ENCODE measurements at places on chromosomes 16 and 17. TPM values are rescaled to one million over a fixed set of nuclear protein-coding genes. Genes with fewer than 3 reads are reported as not detected.

DNA sequence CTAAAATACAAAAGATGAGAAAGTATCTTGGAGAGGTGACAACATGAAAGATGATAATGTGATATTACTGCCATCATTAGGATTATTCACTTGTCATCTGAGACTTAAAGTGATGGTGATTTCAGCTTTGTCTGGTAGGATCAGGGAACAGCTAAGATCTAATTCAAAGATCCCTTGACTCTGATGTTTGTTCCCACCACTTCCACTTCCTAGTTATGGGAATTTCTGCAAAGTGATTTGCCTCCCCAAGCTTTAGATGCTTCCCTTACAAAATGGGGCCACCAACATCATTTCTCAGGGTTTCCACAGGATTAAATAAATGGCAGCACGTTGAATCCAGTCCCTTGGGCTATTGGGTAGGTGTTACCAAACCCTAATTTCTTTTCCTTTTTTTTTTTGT is 550.8 kb upstream of the CDH5 start:
- DNase-seq = no peak

DNA sequence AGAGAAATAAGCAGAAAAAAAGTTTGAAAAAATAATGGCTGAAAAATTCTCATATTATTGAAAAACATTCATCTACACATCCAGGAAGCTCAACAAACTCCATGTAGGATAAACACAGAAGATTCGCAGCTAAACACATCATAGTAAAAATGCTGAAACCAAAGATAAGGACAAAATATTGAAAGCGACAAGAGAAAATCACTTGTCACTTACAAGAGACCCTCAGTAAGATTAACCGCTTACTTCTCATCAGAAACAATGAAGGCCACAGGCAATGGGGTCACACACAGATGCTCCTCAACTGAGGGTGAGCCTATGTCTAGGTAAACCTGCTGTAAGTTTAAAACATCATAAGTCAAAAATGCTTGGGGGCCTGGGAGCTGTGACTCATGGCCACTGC is 38.1 kb upstream of the METRNL start:
- DNase-seq = no peak

- no peak for DNase-seq
These were observed 8.3 kb upstream of the NLK start for GRCh38 chr17:28033972-28034714.

DNA sequence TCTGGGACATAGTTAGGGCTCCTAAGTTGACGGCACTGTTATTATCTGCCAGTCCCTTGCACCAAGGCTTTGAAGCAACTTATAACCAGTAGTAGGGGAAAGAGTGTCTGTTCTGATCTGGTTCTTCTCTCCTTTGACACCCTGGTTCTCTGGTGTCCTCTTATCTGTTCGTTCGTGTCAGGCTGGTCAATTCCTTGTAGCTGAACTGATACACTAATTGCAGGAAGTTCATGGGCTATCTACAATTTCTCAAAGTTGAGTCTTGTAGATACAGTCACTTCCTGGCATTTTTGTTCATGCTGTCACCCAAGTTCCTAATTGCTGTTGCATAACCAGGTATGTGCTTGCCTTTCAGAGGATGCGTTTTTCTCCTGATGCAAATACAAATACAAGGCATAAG is 17.3 kb upstream of the MYO1D start:
- DNase-seq = no peak

GRCh38 chr16:51402785-51403184 is 251.7 kb upstream of the SALL1 start:
- no peak for DNase-seq

- no peak for DNase-seq
These were observed 29.7 kb downstream of the DCAKD start for GRCh38 chr17:45021607-45022287.

DNA sequence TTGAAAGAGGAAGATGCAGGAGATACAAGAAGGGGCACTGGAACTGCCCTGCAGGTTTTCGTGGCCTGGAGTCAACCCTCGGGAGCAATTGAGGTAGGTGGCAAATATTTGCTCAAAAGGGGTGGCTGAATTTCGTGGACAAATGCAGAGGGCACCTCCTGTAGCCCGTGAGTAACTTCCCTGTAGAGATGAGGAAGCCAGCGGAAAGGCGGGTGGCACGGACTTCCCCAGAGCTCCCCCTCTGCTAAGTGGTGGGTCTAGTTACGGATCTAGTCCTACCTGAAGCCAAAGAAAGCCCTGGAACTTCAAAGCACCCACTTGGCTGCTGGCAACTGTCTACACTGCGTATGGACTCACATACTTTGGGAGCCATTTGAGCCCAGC is 1.0 kb upstream of the ATP2C2 start:
- DNase-seq = no peak

GRCh38 chr17:14428648-14429029 is 127.8 kb downstream of the HS3ST3B1 start:
- no peak for DNase-seq

GRCh38 chr17:48484850-48485249 is 46.0 kb downstream of the HOXB1 start:
- no peak for DNase-seq

GRCh38 chr16:30077656-30078055 is 1.9 kb downstream of the PPP4C start:
- no peak for DNase-seq

DNA sequence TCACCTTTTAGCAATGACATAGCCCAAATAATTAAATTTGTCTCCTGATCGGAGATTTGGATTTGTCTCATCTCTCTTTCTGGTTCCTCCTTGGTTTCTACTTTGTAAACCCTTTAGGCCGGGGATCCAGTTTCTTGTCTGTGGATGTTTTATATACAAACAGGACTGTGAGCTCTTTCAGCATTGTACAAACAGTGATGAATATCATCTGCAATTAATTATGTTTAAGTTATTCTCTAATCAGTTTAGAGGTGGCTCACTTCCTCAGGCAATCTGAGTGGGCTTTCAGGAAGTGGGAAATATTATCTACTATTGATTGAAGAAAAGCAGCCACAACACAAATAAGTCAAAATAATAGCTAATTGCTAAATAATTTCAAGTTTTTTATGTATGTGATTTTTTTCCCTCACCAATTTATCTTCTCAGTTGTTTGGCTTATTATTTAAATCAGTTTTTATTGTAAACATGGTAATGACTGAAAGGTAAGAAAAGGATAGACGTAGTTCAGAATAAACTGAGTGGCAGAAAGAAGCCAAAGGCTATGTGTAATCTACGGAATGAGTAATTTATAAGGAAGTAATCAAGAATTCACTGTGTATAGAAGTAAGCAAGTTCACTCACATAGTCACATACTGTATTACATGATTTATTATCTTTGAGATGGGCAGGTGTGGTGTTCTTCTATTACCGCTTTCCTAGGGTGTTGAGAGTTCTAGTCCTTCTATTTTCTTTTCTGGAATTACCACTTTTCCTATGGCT is 3.4 kb upstream of the ABCC11 start:
- no peak for DNase-seq

DNA sequence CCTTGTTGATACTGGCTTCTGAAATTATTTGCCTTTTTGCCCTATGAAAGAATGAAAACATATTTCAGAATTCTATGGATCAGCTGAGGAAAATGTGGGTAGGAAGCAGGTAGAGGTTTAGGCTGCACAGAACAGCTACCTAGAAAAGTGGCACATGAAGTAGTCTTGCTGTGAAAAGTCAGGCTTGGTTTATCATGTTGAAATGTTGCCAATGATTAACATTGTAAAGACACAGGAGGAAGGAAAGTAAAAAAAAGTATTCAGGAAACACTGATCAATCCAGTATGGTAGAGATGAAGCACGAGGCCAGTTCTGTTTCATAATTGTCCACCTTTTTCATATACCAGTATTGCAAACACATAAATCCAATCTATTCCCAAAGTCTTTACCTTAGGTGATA is 29.9 kb downstream of the ABCA6 start:
- no peak for DNase-seq

- DNase-seq = no peak
These were observed 54.5 kb downstream of the NACA2 start for GRCh38 chr17:61536422-61536955.

DNA sequence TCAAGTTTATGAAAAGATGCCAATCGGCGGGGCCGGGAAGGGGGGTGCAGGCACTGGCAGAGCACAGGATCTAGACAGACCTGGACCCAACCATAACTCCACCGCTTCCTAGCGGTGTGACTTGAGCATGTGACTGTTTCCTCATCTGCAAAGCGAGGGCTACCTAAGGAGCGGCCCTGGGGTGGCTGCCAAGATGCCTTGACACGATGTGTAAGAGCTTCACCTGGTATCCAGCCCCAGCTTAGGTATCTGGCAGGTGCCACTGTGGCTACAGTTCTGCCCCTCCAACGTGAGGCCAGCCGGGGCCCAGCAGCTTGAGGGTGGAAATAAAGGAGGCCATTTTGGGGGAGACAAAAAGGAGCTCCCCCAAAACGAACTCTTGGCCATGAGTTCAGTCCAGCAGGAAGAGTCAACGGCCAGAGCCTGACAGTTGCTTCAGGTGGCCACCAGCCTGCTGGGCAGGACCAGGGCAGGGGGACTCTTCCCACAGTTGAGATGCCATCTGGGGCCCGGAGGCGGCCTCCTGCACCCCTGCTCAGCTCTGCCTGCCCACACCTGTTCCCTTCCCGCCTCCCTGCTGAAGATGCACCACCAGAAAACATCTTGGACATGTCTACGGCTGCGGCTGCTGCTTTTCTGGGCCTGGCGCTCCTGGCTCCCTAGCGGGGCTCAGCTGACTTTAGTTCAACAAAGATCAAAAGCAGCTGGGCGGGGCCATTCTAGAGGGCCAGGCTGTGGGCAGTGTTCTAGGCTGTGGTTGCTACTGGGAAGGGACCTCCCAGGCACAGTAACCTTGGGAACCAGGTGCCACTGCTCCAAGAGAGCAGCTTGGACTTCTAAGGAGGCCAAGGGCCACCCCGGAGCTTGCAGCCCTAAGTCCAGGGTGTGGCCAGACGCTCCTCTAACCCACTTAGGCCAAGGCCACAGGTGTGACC is 3.4 kb upstream of the MTSS2 start:
- no peak for DNase-seq

- DNase-seq = no peak
These were observed 12.1 kb downstream of the NDUFAF8 start for GRCh38 chr17:81251094-81251708.

DNA sequence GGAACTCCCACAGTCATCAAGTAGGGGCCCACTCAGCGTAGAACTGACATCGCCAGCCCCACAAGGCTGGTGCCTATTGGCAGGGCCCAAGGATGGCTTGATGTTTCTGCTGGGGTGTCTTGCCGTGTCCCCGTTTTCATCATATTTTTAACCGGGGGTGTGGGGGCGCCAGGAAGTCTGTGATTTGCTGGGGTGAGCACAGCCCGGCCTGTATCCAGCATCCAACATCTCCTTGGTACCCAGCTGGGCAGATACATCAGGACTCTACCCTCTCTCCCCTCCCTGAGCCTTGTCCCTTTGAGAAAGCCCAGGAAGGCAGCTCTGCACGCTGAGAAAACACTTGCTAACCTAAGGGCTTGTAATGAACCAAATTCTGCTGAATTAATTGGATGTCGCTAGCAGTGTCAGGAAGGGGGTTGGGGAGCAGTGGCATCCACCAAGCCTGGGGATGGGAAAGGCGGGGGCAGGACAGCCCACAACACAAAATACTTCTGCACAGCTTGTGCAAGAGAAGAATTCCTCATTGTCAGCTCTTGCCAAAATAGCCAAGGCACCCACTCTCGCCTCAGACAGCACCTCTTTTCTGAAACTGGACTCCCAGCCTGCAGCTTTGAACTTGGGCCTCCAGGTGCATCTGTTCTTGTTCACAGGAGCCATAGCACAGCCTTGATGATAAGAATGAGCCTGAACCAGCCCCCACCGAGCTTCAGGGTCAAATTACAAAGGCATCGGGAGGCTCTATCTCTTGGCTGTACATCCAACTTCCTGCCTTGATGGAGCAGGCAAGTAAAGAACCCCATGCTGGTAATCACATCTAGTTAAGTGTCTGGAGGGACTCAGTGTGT is 63.7 kb upstream of the LYRM9 start:
- no peak for DNase-seq

- DNase-seq = no peak
These were observed 11.7 kb downstream of the SOCS3 start for GRCh38 chr17:78348055-78348770.

- DNase-seq = no peak
These were observed 621.8 kb upstream of the ZFHX3 start for GRCh38 chr16:73669535-73670274.

DNA sequence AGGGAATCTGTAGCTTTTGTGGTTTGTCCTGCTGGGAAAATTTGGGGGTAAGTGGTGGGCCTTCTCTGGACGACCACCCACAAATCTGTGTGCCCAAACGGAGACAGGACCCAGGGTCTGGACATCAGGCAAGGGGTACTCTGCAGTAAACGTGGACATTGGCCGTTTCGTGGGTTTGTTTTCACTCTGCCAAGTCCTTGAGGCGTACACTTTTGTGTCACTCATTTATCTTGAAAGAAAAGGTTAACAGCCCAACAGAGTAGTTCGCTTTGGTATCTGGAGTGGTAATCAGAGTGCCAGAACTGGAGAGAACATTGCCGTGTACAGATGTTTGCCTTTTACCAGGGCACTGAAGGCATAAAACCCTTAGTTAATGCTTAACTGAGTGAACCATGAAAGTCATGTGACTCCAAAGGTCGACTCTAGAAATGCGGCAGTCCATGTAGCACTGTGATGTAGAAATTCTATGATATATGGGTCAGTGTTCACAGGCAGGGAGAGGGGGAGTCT is 15.4 kb downstream of the NAA60 start:
- DNase-seq = no peak

GRCh38 chr17:73140566-73140965 is 24.2 kb upstream of the SSTR2 start:
- no peak for DNase-seq

DNA sequence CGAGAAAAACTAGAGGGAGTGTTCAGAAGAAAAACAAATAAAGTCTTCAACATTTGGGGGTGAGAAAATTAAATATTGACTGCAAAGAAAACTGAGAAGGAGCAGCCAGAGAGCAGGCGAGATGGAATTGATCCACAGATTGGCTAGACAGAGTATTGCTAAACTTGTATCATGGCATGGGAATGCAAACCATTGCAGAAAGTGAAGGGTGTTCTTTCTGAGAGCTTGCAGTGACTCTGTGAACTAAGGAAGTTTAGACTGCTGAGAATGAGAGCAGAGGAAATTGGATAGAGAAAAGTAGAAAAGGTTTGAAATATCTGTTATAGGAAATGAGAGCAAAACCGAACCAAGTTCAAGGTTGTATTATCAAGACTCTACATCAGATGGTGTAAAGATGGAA is 191.5 kb downstream of the HS3ST3A1 start:
- DNase-seq = no peak

- DNase-seq = no peak
These were observed 126.6 kb upstream of the KCNJ16 start for GRCh38 chr17:69948406-69948805.

- DNase-seq = no peak
These were observed 49.4 kb downstream of the XPO6 start for GRCh38 chr16:28162326-28162877.

ZG16B gene
- total RNA-seq = not detected

TP53TG3B gene
- not detected for total RNA-seq

ACSM5 gene
- 21.2 TPM for total RNA-seq

ABCA10 gene
- 17.8 TPM for total RNA-seq

TRIM16 gene
- 37.1 TPM for total RNA-seq

RMI2 gene
- total RNA-seq = 0.45 TPM

VPS35L gene
- total RNA-seq = 61.2 TPM

HOXB4 gene
- total RNA-seq = 5.7 TPM

HOXB8 gene
- 2.3 TPM for total RNA-seq

INCA1 gene
- 0.71 TPM for total RNA-seq

SETD6 gene
- 12.3 TPM for total RNA-seq

ST6GALNAC2 gene
- 5.5 TPM for total RNA-seq

SLC6A2 gene
- 0.64 TPM for total RNA-seq

SEPTIN1 gene
- 2.3 TPM for total RNA-seq

KRT27 gene
- total RNA-seq = not detected

C17orf78 gene
- not detected for total RNA-seq

ST6GALNAC1 gene
- 0.93 TPM for total RNA-seq

TMEM231 gene
- total RNA-seq = 7.2 TPM
